ENCODE measurements at places on chromosomes 12 and 14. TPM values are rescaled to one million over a fixed set of nuclear protein-coding genes. Genes with fewer than 3 reads are reported as not detected.

C12orf43 gene
- total RNA-seq, result 23.2 TPM

FAM181A gene
- total RNA-seq, result not detected

ASB2 gene
- total RNA-seq, result 58.1 TPM

OGFOD2 gene
- total RNA-seq, result 20.8 TPM

REC8 gene
- total RNA-seq, result 68.7 TPM

KLHDC1 gene
- total RNA-seq, result 1.1 TPM

GSKIP gene
- total RNA-seq, result 19.1 TPM

INHBC gene
- not detected for total RNA-seq

DENR gene
- 71.3 TPM for total RNA-seq

RTL1 gene
- total RNA-seq, result not detected

GZMH gene
- 2.0 TPM for total RNA-seq

RASSF9 gene
- total RNA-seq, result not detected

GNPTAB gene
- total RNA-seq, result 64.5 TPM

ANKRD33 gene
- not detected for total RNA-seq

PTGER2 gene
- 123 TPM for total RNA-seq

BLTP3B gene
- 32.1 TPM for total RNA-seq

KERA gene
- total RNA-seq, result not detected

CLEC2B gene
- 24.0 TPM for total RNA-seq

APOLD1 gene
- 7.9 TPM for total RNA-seq

HDAC7 gene
- 150 TPM for total RNA-seq

SMIM41 gene
- total RNA-seq, result not detected

Measured in T-helper 2 cell treated with Interferon-gamma antibody and Interleukin-4, amounts not matched to agents 100 ng/mL and 5 ng/mL, for 36 hours (primary cell).